LoVo (cell line): ENCODE measurements at places on chromosomes 2 and 18.

GRCh38 chr2:15649561-15650255 is 58.0 kb downstream of the DDX1 start:
- no peak for DNase-seq

- DNase-seq, result no peak
Observed at GRCh38 chr2:20398956-20399567, 47.8 kb upstream of the RHOB start.

DNA sequence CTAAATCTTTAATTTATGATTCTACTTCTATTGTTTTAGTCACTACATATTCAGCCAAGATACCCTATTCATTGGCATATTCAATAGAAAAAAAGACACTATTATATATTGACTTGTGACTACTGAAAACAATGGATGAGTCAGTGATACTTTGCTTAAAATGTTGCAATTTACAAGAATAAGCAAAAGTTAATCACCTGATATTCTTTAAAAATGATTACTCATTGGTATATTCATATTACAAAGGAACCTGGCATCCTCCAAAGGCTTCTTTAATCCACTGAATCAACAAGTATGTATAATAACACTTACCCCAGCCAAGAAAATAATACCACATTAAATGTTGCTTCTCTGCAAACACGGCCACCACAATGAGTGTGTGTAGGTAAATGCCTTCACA is 87.8 kb downstream of the CALCRL start:
- DNase-seq, result no peak

GRCh38 chr2:68660658-68661057 is 17.3 kb downstream of the PROKR1 start:
- DNase-seq, result no peak

GRCh38 chr2:232563580-232563979 is 13.1 kb downstream of the EIF4E2 start:
- no peak for DNase-seq

DNA sequence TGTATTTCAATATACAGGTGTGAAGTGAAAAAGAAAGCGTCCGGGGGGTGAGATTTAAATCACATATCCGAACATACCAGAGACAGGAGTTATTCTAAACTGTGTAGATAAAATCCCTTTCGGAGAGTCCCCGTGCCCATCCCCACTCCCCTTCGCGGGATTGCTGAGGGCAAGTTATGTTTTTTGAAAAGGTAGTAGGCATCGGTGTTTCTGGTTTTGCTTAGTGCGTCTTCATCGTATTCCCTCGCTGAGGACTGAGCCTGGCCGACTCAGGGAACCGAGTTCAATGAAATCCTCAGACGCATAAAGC is 583.4 kb downstream of the ZEB2 start:
- no peak for DNase-seq

- peak; percentile 90 for DNase-seq
Observed at GRCh38 chr2:111032721-111033429, 87.8 kb upstream of the BCL2L11 start.

- DNase-seq, result no peak
Observed at GRCh38 chr2:144234542-144234871, 285.4 kb downstream of the ZEB2 start.
